ENCODE measurements at places on chromosomes 13 and 19.

DNA sequence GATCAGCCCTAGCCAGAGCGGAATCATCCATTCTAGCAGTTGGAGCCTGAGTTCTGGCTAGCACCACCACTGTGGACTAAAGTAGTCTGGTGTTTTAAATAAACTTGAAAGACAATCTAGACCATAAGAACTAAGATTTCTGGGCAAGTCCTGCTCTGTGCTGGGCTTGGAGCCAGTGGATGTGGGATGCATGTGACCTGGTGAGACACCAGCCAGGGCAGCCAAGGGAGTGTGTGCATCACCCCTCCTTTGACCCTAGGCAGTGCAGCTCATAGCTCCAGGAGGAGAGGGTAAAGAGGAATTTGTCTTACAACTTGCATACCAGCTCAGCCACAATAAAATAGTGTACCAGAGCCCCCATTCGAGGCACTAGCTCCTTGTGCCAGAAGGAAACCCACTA lies 21.0 kb downstream of the ITGBL1 start:
- DNase-seq = peak; percentile 44

DNA sequence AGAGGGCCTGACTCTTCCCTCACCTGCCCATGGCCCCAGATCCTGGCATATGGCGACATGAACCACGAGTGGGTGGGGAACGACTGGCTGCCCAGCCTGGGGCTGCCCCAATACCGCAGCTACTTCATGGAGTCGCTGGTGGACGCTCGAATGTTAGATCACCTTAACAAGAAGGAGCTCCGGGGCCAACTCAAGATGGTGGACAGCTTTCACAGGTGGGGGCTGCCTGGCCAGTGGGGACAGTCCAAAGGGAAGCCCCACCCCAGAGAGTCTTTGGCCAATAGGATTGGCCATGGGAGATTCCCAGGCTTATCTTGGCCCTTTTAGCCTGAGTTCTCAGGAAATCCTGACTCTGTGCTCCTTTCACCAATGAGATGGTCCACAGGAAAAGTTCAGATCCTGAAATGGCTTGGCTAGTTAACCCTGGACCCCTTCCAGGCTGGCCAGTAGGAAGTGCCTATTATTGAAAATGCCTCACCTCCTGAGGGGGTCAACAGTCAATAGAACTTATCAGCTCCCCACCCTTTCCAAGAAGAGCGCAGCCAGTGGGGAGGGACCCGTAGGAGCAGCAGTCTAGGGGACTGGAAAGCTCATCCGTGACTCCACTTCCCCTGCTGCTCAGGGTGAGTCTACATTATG lies 7.0 kb downstream of the HRC start:
- DNase-seq = no peak

GRCh38 chr13:93862259-93862658 lies 617.2 kb downstream of the DCT start:
- DNase-seq = no peak

DNA sequence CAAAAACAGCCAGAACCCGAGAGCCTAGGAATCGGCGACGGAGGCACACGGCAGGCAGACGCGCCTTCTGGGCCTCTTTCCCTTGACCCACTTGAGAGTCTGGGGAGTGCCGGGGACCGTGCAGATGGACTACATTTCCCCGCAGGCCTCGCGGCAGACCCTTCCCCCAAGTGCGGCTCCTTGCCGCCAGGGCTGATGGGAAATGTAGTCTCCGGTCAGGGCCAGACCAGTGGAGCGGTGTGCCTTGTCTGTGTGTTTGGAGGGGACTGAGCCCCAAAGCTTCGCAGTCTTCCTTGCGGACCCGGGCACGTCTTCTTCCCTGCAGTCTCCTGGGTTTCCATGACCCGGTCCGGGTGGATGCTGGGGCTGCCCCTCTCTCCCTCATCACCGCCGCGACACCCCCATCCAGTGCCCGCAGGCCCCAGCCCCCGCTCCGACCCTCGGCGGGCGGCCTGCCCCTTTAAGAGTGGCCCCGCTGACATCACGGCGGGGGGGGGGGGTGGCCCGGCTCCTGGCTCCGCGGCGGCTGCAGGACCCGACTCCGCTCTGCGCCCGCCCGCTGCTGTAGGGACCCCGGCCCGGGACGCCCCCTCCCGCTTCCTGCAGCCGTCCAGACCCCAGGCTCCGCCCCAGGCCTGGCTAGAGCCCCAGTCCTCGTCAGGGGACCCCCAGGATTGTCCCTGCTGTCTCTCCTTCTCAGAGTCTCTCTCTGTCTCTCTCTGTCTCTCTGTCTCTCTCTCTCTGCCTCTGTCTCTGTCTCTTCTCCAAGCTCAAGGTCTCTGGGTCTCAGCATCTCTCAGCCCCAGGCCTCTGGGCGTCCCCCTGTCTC lies 758 bp upstream of the CACNG7 start:
- DNase-seq = peak; percentile 86

- no peak for DNase-seq
Measured at GRCh38 chr13:39349391-39349960, 253.5 kb downstream of the LHFPL6 start.

DNA sequence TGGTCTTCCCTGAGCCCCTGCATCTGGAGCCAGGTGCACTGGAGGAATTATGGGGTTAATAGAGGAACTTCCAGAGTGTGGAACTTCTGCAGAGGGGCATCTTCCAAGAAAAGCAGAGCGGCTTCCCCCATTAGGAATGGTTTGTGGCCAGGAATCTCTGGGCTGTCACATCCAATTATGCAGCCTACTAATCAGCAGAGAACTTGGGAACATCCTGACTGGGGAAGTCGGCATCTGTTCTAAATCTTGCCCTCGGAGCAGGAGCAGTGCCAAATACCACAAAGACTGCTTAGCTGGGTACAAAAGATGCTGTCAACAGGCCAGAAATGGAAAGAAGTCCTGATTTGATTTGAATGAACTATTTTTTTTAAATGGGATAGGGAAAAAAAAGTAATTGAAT lies 435.1 kb downstream of the ZNF536 start:
- DNase-seq = no peak

DNA sequence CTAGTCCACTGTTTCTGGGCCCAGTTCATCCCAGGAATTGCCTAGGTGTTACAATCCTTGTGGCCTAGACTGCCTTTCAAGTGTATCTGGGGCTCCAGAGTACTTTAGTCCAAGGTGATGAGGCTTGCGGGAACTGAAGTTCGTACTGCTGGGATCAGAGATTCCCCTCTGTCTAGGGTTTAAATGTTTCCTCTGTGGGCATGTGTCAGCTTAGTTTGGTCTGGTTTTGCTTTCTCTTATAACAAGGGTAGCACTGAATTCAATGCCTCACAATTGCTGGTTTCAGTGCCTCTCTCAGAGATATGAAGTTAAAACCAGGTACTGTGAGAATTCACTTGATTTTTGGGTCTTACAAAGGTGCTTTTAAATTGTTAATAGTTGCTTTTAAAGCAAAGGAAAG lies 30.8 kb downstream of the RGCC start:
- no peak for DNase-seq

GRCh38 chr19:10718205-10719196 lies 622 bp downstream of the DNM2 start:
- no peak for DNase-seq

GRCh38 chr19:52995711-52996110 lies 18.0 kb upstream of the ERVV-1 start:
- DNase-seq = no peak

DNA sequence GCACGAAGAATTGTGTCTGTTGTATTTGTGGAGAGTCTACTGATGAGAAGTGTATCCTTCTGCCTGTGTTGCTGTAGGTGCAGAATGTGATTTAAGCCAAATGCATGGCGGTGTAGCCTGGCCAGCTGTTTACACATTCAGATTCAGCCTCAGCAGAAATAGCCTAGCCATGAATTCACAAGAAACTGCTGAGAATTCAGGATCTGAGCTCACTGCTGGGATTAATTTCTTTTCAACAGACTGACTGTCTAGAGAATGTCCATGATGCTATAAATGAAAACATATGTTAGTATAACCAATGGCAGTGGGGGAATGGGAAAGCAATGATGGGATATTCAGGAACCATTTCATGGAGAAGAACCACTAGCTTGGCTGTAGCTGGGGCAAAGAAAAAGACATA lies 77.4 kb upstream of the RNF113B start:
- DNase-seq = no peak

GRCh38 chr13:103277959-103278694 lies 211.9 kb upstream of the SLC10A2 start:
- DNase-seq = no peak

DNA sequence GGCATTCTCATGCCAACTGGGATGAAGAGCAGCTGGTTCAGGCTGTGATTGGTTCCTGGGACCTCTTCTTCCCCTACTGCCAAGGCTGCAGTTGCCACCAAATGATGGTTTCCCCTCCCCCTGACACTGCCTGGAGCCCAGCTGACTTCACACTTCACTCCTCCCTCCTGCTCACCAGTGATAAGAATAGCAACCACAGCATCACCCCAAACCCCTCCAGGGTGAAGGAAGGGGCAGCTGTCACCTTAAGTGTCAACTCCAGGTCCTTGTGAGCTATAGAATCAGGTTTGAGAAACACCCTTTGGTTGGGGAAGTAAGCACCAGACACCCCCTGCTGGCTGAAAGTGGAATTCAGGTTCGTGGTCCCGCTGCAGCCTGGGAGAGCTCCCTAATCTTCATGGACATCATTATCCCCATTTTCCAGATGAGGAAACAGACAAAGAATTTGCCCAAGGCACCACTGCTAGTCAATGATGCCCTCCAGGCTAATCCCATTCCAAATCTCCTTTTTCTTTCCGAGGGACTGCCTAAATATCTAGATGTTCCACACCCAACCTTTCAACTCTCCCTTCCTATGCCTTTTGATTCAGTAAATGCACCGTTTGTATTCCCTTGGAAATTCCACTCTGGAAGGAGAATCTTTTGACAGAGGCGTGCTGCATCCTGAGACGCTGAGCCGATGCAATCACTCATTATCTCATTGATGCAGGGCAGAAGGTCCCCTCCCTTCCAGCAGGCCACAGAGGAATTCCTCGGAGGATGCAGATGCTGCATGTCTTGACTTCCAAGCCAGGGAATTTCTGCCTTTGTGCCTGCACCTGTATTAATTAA lies 50.6 kb upstream of the UQCRFS1 start:
- DNase-seq = peak; percentile 43

DNA sequence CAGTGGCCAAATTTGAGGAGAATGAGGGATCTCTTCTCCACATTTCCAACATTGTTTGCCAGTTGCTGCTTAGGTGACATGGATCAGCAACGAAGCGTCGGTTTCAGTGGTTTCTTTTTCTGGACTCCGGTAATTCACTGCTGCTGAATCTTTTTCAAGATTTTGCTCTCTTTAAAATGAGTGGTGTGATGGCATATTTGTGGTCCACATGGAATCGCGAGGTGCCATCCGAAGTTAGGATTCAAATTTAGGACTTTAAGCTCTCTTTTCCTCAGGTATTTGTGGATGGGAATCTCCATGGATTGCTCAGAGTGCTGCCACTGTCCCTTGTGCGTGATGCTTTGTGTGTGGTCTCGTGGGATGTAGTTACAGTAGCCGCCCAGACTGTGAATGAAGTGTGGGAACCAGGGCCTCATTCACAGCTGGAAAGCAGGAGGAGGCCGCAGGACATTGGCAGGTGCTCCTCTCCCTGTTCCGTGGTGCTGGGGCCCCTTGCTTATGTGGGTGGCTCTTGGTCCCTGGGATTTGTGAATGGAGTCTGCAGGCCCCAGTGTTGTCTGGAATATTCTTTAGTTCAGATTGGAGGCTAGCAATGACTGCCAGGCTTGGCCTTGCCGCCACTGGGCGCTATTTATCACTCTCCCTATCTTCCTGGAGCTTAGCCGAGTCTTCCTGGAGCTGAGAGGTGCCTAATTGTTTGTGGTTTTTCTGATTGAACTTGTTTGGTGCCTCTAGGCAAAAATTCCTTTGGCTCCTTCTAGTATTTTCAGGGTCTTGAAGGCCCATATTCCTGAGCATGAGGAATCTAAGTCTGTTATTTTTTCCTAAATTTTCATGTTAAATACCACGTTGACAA lies 1.5 kb downstream of the ILF3 start:
- DNase-seq = no peak

- DNase-seq = no peak
Measured at GRCh38 chr19:30169196-30169900, 202.8 kb upstream of the ZNF536 start.

- no peak for DNase-seq
Measured at GRCh38 chr13:43990829-43991228, 111.1 kb downstream of the LACC1 start.

GRCh38 chr19:1468821-1469254 lies 10.2 kb downstream of the C19orf25 start:
- DNase-seq = no peak

DNA sequence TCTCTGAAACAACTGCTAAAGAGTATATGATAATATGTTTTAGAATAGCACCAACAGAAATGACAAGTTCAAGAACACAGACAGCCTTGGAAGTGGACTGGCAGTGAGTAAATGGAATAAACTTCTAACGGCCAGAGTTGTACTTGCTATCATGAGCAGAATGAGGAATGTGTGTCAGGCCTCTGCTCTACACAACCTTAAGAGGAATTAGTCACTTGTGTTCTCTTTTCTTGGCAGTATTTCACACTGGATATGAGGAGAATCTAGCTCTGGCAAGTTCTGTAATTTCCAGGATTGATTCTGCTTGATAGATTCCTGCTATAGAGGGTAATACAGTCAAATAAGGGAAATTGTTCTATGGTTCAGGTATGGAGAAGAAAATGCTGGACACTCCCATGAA lies 757.3 kb downstream of the EFNB2 start:
- no peak for DNase-seq

DNA sequence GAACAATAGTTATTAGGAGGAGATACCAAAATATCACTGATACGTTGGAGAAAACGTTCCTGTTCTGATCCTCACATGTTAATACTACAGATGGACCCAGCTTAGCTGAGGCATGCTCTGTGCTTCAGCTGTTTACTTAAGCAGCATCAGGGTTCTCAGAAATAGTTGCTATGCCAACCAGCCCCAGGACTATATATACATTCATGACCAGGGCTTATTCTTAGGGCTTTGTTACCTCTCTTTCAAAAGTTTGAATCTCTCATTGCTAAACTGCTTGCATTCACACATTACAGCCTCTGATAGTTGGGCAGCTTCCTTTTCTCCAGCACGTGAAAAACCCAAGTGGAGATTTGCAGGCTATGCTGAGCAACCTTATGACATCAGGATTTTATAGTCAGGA lies 800.4 kb downstream of the DIAPH3 start:
- no peak for DNase-seq

- no peak for DNase-seq
Measured at GRCh38 chr13:52394586-52394985, 11.4 kb downstream of the THSD1 start.

GRCh38 chr19:4186087-4186993 lies 3.9 kb downstream of the ANKRD24 start:
- DNase-seq = peak; percentile 90

DNA sequence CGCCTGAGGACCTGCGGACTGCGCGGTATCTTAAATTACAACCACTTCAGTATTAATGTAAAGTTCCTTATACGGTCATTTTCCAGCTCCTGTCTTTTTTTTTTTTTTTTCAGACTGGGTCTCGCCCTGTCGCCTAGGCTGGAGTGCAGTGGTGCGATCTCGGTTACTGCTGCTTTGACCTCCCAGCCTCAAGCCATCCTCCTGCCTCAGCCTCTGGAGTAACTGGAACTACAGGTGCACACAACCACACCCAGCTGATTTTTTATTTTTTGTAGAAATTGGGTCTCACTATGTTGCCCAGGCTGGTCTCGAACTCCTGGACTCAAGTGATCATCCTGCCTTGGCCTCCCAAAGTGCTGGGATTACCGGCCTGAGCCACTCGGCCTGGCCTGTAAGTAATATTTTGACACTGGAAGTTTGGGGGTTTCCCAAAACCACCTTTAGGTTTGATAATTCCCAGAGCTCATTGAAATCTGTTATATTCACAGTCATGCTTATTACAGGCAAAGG lies 406 bp upstream of the EID2B start:
- no peak for DNase-seq

- no peak for DNase-seq
Measured at GRCh38 chr13:20398459-20398858, 127.2 kb downstream of the CRYL1 start.
